Astrocyte (in vitro differentiated cells and primary cell): ENCODE measurements at places on chromosomes 5 and 9. TPM values are rescaled to one million over a fixed set of nuclear protein-coding genes. Genes with fewer than 3 reads are reported as not detected.

GLRA1 gene
- not detected in 2 replicates for total RNA-seq

- DNase-seq = peak; percentile 23
Observed at GRCh38 chr9:113446323-113446740, 17.2 kb upstream of the RGS3 start.

IL13 gene
- not detected in 2 replicates for total RNA-seq

NSG2 gene
- total RNA-seq = 0.09 and 0.38 TPM in 2 replicates

- no peak for DNase-seq
Observed at GRCh38 chr5:9151684-9152427, 394.0 kb downstream of the SEMA5A start.
